Renal cortical epithelial cell (primary cell): ENCODE measurements at places on chromosomes 7 and 10.

DNA sequence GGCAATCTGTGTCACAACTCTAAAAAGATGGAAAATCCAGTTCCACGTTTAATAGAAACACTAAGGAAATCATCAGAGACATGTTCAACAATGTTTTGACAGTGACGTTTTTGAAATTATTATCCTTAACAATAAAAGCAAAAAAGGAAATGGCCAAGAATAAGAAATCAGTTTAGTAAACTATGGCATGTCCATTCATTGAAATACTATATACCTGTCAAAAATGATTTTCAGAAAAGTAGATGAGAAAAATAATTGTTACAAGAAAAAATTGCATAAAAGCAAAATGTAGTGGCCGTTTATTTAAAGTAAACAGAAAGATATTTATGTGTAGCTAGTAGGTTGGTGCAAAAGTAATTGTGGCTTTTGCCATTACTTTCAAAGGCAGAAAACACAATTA, 345.4 kb upstream of the NPSR1 start:
- DNase-seq: no peak

GRCh38 chr7:80868566-80868965, 50.3 kb downstream of the SEMA3C start:
- DNase-seq: no peak

GRCh38 chr7:119556436-119556835, 716.5 kb upstream of the KCND2 start:
- DNase-seq: no peak

- no peak for DNase-seq
Observed at GRCh38 chr10:80451132-80451531, 3.0 kb upstream of the TSPAN14 start.

GRCh38 chr10:102959360-102959759, 41.3 kb downstream of the CNNM2 start:
- no peak for DNase-seq

DNA sequence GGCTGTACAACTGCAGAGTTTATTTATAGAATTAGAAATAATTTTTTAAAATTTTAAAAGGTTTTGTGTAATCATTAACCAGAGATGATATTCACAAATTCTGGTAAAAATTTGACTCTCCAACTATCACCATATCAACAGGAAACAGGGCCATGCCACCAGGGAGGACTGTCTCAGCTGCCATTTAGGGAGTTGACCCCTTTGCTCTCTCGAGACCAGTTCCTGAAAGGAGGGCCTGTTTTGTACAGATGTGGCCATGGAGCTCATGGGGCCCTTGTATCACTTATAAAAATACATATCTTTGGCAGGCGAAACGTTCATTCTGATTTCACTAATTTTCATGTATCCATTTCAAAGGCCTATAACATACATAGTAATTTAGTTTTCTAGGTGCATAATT, 20.3 kb downstream of the H2AZ2 start:
- no peak for DNase-seq

GRCh38 chr10:69567920-69568319, 5.3 kb downstream of the NEUROG3 start:
- DNase-seq: peak; percentile 30

GRCh38 chr7:144738708-144739314, 97.0 kb downstream of the TPK1 start:
- DNase-seq: peak; percentile 47

DNA sequence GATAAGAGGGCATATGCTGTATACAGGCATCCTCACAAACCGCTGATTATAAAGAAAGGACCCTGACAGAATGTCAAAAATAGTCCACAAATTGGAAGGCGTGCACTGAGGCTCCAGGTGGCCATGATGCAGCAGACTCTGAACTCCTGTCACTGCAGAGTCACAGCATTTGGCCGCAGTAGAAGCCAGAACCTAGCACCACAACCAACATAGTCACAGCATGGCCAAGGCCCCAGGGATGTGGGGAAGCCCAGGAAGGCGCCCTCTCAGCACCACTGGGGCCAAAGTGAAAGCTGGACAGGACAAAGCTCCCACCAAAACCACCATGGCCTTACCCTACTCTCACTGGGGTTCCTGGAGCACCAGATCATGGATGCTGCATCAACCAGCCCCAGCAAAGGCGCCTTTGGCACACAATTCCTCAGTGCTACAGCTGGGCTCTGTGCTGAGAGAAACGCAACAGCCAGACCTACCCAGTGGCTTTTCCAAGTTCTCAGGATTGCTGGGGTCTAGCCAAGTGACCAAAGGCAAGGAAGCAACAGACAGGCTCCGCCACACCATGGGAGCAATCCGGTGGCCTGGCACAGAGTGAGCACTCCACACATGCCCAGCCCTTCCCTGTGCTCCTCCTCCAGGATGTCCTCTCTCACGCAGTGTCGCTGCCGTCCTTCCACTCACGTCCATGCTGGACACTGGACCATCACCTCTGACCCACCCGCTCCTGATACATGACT, 60.2 kb downstream of the STK17A start:
- DNase-seq: no peak

GRCh38 chr10:122878799-122879338, 512 bp downstream of the FAM24B start:
- DNase-seq: peak; percentile 32

DNA sequence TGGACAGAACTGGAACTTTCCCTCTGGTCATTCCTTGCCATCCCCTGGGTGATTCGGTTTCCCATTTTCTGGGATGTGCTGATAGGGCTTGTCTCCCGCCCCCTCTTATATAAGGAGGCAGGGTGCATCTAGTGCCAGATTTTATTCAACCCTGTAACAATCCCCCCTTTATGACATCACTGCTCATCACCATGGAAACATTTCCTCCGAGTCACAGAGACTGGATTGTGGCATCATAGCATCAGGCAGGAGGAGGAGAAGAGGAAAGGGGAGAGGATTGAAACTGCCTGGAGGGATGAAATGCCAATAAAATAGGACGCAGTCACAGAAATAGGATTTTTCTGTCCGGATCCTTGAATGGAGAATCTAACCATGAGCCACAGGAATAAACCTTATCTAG, 25.0 kb downstream of the SORCS3 start:
- DNase-seq: no peak

GRCh38 chr7:26487780-26488515, 196.3 kb downstream of the SNX10 start:
- DNase-seq: peak; percentile 77

GRCh38 chr7:728602-729001, 1.5 kb upstream of the PRKAR1B start:
- DNase-seq: no peak

DNA sequence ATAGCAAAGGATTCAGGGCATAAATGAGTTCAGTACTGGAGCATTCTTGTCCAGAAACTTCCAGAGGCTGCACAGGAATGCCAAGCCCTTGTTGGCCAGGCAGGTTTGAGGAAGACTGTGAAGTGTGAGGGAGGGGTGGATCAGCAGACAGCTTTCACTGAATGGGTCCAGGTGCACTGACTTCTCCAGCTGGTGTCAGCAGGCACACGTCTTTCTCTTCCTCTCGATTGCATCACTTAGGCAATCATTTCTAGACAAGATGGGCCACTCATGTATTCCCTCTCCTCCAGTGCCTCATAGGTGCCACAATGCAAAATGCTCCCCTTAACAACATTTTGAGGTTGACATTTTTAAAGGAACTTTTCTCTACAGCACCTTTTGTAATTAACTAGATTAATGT, 15.6 kb upstream of the PLEKHS1 start:
- DNase-seq: peak; percentile 56

GRCh38 chr10:93379731-93380575, 102.2 kb downstream of the MYOF start:
- DNase-seq: peak; percentile 81

GRCh38 chr10:84179059-84179710, 5.6 kb downstream of the GPR15LG start:
- peak; percentile 99 for DNase-seq

- DNase-seq: no peak
Observed at GRCh38 chr10:104342941-104343411, 4.7 kb upstream of the ITPRIP start.

DNA sequence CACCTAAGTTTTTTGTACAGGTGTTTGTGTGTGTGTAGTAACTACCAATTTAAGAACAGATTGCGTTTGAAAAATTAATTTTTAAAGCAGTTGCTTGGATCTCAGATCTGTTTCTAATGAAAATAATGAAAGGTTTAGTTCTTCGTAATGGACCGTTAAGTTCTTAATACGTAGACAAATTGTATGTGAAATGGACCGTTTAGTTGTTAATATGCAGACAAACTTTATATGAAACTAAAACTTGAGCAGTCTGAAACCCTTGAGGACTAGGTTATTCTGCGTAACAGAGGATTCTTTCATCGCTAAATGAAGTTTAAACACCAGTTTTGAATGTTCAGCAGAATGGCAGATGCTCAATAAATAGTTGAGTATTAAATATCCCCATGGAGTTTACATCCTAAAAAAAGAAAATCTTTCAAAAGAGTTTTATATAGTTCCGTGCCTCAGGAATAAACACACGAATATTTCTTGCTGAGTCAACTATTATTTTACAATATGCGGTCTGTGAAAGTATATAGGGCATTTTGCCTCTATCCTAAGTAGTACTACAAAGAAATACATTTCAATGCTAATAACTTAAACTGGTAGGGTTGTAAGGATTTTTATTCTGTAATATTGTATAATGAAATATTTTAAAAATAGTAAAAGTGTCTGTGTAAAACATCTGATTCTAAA, 1.2 kb downstream of the DBF4 start:
- peak; percentile 27 for DNase-seq

DNA sequence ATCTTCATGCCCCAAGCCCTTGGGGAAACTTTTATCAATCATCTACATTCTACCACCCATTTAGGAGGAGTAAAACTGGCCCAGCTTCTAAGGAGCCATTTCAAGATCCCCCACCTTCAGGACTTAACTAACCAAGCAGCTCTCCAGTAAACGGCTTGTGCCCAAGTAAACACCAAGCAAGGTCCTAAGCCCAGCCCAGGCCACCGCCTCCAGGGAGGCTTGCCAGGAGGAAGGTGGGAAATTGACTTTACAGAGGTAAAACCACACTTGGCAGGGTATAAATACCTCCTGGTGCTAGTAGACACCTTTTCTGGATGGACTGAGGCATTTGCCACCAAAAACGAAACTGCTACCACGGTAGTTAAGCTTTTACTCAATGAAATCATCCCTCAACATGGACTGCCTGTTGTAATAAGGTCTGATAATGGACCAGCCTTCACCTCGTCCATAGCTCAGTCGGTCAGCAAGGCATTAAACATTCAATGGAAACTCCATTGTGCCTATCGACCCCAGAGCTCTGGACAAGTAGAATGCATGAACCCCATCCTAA, 5.6 kb downstream of the AKR1B15 start:
- DNase-seq: no peak

DNA sequence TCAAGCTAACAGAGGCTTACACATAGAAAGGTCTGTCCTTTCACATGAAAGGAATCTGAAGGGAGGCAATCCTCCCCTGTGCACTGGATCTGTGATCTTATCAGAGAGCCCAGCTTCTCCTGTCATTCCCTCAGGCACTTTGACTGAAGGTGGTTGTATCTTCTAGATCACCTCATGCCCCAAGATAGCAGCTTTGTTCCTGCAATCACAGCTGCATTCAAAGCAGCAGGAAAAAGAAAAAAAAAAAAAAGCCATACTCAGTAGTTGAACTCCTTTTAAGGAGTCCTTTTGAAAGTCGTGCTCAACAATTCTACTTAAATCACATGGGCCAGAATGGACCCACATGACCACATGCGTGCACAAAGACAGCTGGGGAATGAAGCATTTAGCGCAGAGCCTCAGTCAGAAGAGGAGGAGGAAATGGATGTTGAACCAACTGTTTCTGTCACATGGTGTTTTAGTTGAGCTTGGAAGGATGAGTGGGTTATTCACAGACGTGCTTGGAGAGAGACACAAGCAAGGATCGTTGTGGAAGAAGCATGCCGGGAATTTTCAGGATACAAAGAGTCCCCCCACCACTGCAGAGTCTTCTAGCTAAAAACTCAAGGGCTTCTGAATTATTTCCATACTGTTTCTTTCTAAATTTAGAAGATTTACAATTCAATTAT, 13.0 kb upstream of the PFKP start:
- no peak for DNase-seq

DNA sequence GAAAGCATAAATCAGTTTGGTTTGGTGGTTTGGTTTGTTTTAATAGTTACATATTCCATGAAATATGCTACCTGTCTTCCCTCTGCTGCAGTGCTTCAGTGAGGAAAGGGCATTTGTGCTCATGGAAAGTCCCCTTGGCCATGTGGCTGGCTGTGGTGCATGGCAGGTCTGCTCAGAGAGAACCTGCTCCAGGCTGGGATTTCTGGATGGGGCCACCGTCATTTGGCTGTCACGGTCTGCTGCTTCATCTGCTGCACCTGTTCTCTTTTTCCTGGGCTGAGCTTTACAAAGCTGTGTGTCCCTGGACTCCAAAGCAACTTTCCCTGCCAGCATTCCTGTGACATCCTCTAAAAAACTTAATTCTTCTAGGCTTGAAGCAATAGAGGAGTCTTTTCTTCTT, 8.9 kb downstream of the CDK14 start:
- peak; percentile 47 for DNase-seq

DNA sequence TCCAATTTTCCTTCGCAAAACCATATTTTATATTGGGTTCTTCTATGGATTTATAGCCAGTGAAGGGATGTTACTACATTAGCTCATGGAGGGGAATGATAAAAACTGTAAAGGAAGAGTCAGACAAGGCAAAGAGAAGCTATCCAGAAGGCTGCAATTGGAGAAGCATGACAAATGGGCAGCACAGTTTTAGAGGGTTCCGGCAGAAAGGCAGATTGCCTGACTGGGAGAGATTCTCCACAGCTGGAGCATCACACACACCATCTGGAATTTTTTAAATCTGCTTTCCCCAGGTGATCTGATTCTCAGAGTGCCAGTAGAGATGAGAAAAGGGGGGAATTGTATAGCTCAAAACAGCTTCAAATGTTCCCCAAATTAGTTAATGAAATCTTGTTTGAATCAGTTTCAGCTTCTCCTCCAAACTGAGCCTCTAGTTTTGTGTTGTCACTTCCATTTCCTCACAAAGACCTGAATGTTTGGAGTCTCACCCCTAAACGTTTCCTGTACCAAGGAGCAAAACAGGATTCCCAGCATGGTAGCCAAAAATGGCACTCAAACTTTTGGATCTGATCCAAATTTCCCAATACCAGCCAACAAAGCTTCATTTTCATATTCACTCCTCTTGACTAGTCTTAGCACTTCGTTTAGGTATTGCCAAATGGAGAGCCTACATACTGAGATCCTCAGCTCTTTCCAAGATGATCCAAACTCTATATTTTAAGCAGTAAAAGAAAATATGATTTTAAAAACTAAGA, 177.5 kb downstream of the HPSE2 start:
- no peak for DNase-seq

DNA sequence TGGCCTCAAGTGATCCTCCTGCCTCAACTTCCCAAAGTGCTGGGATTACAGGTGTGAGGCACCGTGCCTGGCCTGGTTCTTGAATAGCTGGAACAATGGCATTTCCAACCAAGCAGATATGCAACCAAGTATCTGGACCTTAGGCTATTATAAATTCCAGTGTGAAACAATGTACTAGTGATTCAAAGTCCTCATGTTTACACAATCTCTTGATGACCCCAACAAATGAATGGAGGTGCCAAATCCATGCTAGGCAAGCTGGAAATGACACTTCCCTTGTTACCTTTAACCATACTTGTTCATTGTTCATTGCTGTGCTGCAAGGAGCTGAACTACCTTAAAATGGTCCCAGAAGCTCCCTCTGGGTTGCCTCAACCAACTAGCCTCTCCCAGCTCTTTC, 282.2 kb upstream of the KLF14 start:
- peak; percentile 87 for DNase-seq
